A549 treated with RU486 at 1 μM for 4 hours (cell line): ENCODE measurements at places on chromosomes 13 and 19. TPM values are rescaled to one million over a fixed set of nuclear protein-coding genes. Genes with fewer than 3 reads are reported as not detected.

The PLEKHJ1 gene
- total RNA-seq = 34.1 to 57.8 TPM (median 53.5 TPM) in 5 replicates

The ZNF415 gene
- not detected in 5 replicates for total RNA-seq

The CEACAM7 gene
- total RNA-seq = 0.24 TPM in 1 of 5 replicates, not detected in the others

The GNA15 gene
- total RNA-seq = 0.16 to 0.19 TPM (median 0.16 TPM) in 3 of 5 replicates, not detected in the others

The KMT2B gene
- 49.8 to 65.3 TPM (median 57.7 TPM) in 5 replicates for total RNA-seq

The ARL11 gene
- not detected in 5 replicates for total RNA-seq
